Activated CD4-positive, alpha-beta T cell treated with anti-CD3 and anti-CD28 coated beads for 36 hours (primary cell): ENCODE measurements at places on chromosomes 6 and 20. TPM values are rescaled to one million over a fixed set of nuclear protein-coding genes. Genes with fewer than 3 reads are reported as not detected.

- H3K36me3 ChIP-seq, result no peaks in the 10 kb centered on the region
- H3K4me1 ChIP-seq, result peaks cover 5% of the 10 kb centered on the region
- H3K4me3 ChIP-seq, result no peak overlapping the region
- H3K27me3 ChIP-seq, result no peaks in the 10 kb centered on the region
- H3K27ac ChIP-seq, result no peak overlapping the region
Measured at GRCh38 chr6:33961691-33962090, 157.9 kb upstream of the MLN start.

GRCh38 chr6:157117431-157118095 is 205.8 kb downstream of the TMEM242 start:
- H3K27me3 ChIP-seq, result no peaks in the 10 kb centered on the region
- H3K36me3 ChIP-seq, result peaks cover 14% of the 10 kb centered on the region
- H3K27ac ChIP-seq, result no peak overlapping the region
- no peak overlapping the region for H3K4me3 ChIP-seq
- peaks cover 4% of the 10 kb centered on the region for H3K4me1 ChIP-seq

The TTLL9 gene
- not detected for total RNA-seq

DNA sequence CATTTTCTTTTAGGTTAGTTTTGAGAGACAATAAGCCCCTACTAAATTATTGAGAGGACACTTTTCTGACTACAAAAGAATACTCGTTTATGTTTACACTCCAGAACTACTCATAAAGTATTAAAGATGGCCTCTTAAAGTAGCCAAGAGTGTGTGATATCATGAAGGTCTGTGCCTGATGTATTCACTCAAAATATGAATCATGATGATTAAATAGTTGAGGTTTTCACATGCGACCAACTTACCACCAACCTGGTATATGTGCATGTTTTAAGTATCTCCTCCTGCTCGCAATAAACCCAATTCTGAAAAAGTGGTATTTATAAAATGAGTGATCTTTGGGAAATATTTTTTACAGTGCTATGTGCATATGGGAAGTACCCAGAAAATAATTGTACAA is 43.9 kb downstream of the IL20RA start:
- H3K27ac ChIP-seq, result no peak overlapping the region
- no peak for DNase-seq
- H3K27me3 ChIP-seq, result peaks cover 16% of the 10 kb centered on the region
- H3K4me1 ChIP-seq, result no peaks in the 10 kb centered on the region
- no peaks in the 10 kb centered on the region for H3K36me3 ChIP-seq

DNA sequence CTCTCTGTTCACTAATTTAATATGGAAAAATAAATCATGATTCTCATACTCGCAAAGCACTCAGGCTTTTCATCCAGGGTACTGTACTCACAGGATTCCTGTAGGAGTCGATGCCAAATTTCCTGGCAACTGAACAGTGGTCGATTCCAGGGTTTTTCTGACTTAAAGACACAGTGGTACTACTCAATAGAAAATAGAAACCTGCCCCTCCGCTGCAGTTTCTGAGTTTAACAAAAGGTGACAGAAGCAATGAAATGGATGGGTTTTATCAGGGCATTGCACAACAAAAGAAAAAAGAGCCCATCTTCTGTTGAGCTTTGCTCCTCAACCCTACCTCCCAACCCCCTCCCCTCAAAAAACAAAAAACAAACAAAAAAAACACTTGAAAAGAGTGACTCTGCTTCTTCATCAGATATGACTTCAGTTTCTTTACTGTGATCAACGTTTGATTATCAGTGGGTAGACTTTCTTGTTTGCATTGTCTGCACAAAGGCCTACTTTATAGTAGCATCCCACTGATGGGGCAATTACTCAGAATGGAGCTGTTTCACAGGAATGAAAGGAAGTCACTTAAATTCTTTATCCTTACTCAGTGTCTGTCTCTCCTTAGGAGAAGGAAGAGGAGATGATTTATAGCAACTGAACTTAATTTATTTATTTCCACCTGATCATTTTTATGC is 96.2 kb upstream of the FOXO3 start:
- DNase-seq, result no peak
- H3K27ac ChIP-seq, result no peak overlapping the region
- no peaks in the 10 kb centered on the region for H3K4me1 ChIP-seq
- peaks cover 5% of the 10 kb centered on the region for H3K36me3 ChIP-seq
- H3K27me3 ChIP-seq, result peaks cover 16% of the 10 kb centered on the region

DNA sequence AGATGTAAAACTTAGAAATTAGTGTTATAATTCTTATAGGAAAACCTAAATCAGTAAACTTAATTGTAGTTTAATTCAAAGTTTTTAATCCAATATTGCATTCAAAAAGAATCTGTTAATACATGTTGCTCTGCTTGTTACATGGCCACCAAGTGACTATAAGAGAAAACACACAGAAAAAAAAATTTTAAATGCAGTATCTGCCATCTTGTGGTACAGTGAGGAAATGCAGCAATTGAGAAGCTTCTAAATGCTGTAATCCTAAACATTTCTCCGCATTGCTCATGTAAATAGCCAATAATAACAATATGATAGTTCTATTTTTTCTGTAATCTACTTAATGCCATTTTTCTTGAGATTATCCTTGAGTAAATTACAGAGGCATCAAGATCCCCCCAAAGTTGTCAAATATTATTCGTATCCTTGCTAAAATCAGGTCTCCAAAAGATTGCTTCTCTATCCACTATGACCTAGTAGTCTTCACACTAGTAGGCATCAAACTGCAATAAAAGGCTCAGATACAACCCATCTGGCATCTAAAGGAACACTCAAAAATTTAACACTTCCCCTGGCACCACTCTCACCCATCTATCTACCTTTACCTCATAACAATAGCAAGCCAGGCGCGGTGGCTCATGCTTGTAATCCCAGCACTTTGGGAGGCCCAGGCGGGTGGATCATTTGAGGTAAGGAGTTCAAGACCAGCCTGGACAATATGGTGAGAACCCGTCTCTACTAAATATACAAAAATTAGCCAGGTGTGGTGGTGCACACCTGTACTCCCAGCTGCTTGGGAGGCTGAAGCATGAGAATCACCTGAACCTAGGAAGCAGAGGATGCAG is 34.6 kb downstream of the HDAC2 start:
- H3K4me3 ChIP-seq, result no peak overlapping the region
- H3K27me3 ChIP-seq, result no peaks in the 10 kb centered on the region
- H3K4me1 ChIP-seq, result no peaks in the 10 kb centered on the region
- H3K36me3 ChIP-seq, result peaks cover 26% of the 10 kb centered on the region
- H3K27ac ChIP-seq, result no peak overlapping the region
- DNase-seq, result no peak

- peaks cover 3% of the 10 kb centered on the region for H3K4me1 ChIP-seq
- no peaks in the 10 kb centered on the region for H3K27me3 ChIP-seq
- DNase-seq, result no peak
- no peak overlapping the region for H3K27ac ChIP-seq
- H3K4me3 ChIP-seq, result no peak overlapping the region
Measured at GRCh38 chr6:118391086-118391485, 157.0 kb upstream of the PLN start.
